CD8-positive, alpha-beta memory T cell (primary cell): ENCODE measurements at places on chromosomes 2 and 18. TPM values are rescaled to one million over a fixed set of nuclear protein-coding genes. Genes with fewer than 3 reads are reported as not detected.

SLC14A1 gene
- 2.3 TPM for total RNA-seq

AKAIN1 gene
- total RNA-seq = not detected

GRCh38 chr2:37600735-37601134, 70.7 kb downstream of the CDC42EP3 start:
- DNase-seq = no peak

GRCh38 chr18:58501066-58501896, 127.6 kb downstream of the ALPK2 start:
- no peak for DNase-seq

- peak; percentile 21 for DNase-seq
Observed at GRCh38 chr2:191115391-191115790, 35.4 kb downstream of the STAT4 start.

DNA sequence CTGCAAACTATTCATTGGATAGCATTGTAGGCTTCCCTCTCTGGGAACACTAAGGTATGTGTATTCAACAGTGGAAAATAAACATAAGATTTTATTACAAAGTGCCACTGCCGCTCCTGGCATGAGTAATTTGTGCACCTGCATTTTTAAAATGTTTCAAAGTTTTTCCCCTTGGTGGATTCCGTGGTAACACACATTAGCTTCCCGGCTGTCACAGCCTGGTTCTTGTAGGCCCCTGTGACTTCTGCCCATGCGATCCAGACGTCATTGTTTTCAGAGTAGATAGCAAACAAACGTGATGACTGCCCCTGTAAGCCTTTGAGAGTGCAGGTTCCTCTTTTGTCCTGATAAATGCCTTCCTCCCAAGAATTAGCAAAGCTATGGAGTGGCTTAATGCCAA, 421.0 kb downstream of the ZNF521 start:
- DNase-seq = no peak

- DNase-seq = no peak
Observed at GRCh38 chr2:42840760-42841159, 48.4 kb upstream of the HAAO start.

RMDN2 gene
- total RNA-seq = 4.2 TPM

DNA sequence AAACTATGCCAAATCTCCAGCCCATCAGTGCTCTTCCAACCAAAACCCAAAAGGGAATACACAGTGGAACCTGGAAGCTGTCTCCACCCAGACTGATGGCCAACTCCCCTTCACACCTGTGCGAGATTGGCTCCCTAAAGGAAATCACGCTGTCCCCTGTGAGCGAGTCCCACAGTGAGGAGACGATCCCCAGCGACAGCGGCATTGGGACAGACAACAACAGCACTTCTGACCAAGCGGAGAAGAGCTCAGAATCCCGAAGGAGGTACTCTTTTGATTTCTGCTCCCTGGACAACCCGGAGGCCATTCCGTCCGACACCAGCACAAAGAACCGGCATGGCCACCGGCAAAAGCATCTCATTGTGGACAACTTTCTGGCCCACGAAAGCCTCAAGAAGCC, 271.1 kb downstream of the SETBP1 start:
- DNase-seq = no peak

- DNase-seq = no peak
Observed at GRCh38 chr2:241989074-241989473, 119.5 kb downstream of the RTP5 start.

SLC19A3 gene
- total RNA-seq = not detected

DNA sequence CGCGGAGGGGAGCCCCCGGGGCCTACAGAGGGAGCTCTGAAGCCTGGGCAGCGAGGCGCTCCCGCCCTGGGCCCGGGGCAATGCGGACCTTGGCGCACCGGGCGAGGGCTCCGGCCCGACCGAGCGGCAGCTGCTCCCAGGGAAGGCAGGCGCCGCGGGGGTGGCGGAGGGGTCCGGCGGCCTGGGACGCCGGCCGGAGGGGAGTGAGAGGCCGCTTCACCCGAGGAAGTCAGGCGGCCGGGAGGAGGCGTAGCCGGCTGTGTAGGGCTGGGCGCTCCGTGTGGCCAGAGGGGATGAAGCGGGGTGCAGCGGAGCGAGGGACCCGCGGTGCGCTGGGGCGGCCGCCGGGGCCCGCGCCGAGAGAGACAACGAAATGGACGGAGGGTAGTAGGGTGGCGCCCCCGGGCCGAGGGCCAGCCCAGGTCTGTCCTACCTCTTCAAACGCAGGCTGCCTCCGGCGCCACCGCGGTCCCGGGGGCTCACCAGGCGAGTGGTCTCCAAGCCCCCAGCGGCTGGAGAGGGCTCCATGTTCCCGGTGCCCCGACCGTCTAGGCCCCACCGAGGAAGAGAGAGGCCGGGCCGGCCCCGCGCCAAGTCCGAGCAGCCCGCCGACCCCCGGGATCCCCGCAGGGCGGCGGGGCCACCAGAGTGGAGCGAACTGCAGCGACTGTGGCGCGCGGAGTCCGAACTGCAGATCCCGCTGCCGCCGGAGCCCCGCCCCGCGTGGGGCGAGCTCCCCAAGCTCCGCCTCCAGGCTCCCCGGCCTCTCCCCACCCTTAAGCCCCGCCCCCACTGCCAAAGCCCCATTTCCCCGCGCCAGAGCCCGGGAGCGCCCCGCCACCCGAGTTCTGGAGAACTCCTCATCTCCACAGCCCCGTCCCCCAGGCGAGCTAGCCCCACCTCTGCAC, at the start of gene SLC30A3:
Gene SLC30A3, minus strand, starts transcription at position 669 of the 908 bp plus-strand sequence. Its CDS starts 141 bp downstream, at position 528.
- peak; percentile 69 for DNase-seq

BCL2 gene
- total RNA-seq = 58.9 TPM

- DNase-seq = no peak
Observed at GRCh38 chr18:45554389-45554737, 60.9 kb upstream of the SLC14A2 start.

GRCh38 chr2:224764565-224765236, 48.5 kb upstream of the CCDC195 start:
- DNase-seq = no peak

GRCh38 chr2:133811409-133812125, 243.3 kb upstream of the NCKAP5 start:
- DNase-seq = no peak

CHAC2 gene
- total RNA-seq = 27.4 TPM

DNA sequence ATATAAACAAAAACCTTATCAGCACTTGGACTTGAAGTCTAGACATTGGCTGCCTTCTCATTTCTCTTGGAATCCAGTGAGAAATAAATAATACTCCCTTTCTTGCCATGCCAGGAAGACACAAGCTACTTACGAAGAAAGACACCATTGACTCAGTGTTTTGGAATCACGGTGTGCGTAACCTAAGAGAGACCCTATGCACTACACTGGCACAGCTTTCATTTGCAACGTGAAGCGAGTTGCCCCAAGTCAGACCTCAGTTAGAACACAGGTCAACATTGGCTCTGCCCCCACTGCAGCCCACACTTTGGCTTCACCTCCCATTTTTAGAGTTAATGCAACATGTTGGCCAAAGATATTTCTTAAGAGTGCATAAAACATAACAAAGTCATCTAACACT, 54.2 kb downstream of the PIEZO2 start:
- DNase-seq = no peak
